ENCODE measurements at places on chromosomes 3 and 15.

GRCh38 chr3:138933981-138934691 is 12.8 kb downstream of the FOXL2 start:
- DNase-seq, result no peak

DNA sequence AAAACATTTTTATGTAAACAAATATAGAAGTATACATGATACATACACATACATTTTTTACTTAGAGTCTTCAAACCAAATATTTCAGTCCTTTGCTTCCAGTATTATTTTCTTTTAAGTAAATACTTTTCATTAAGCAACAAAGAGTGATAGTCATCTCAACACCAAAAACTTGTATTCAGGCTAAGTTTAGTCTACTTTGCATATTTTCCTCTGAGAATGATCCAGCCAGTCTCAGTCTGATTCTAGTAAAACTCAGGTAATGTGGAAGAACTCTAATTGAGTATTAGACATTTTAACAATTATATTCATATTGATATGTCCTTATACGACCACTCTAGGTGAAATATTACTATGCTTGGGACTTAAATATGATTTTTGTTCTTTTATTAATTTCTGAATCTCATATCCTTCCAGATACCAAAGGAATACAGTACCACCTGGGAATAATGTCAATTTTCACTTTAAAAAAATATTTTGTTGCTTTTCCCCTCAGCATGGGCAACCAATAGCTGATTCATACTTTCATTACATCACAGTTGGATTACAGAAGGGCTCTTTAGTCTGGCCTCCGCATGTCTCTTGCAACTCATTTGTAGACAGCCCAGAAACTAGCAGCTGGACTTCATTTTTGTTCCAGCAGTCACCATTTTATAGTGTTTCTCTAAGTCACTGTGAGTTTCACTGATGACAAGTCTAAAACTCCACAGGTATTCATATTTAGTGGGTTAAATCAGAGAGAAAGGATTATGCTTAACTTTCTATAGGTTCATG is 390.4 kb downstream of the ZBTB20 start:
- no peak for DNase-seq

GRCh38 chr3:62228467-62228866 is 144.9 kb downstream of the FEZF2 start:
- DNase-seq, result no peak

DNA sequence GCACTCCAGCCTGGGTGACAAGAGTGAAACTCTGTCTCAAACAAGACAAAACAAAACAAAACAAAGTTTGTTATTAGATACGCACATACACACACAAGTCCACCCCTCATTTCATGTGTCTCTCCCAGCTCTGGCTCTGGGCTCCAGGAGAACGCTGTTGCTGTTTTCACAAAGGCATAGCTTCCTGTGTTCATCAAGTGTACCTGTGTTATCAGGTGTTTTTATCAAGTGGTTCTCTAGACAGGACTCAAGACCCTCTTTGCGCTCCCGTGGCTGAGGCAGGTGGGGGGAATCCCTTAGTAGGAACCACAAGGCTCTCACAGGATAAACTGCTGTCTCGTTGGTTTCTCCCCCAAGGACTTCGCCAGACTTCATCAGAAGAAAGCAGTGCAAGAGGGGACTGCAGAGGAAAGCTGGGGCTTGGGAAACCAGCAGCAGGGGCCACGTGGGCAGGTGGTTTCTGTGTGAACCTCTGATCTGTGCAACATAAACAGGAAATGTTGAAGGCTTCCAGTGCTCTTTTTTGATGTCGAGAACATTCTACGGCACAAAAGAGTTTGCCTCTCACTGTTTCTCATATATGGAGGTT is 6.9 kb upstream of the PPP1R2 start:
- peak; percentile 31 for DNase-seq

DNA sequence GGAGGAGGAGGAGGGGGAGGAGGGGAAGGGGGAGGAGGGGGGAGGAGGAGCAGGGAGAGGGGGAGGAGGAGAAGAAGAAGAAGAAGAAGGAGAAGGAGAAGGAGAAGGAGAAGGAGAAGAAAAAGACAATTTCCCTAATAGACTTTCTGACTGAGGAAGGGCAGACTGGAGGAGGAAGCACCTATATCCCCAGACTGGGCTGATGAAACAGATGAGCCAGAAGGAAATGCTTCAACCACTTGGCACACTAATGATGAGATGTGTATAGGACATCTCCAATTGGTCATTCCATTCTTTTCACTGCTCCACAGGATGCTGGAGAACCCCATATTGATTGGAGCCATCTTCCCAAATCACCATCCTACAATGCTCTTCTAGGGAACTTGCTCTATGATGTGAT is 69.9 kb downstream of the LYZL4 start:
- no peak for DNase-seq

DNA sequence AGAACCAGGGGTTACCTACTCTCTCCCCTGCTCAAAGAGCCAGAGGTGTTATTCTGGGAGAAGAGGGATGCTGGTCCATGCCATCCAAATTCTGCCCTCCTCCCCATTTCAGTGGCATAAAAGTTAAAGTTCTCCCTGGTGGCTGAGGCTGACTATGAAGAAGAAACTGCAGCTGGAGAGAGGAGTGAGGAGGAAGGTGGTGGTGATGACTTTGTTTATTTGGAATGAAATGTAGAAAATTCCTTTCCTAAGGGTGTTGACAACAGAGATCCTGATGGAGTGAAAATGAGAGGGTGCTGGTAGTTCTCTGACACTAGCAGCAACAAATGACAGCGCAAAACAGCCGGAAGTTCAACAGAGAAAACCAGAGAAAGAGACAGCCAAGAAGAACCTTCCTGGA is 100.4 kb downstream of the PCCB start:
- DNase-seq, result no peak

- no peak for DNase-seq
Observed at GRCh38 chr3:140170612-140171011, 235.6 kb downstream of the CLSTN2 start.

GRCh38 chr15:38255690-38256089 is 3.1 kb downstream of the SPRED1 start:
- DNase-seq, result no peak

- no peak for DNase-seq
Observed at GRCh38 chr3:185330238-185330637, 32.7 kb upstream of the MAP3K13 start.

GRCh38 chr15:57251308-57251707 is 125.0 kb upstream of the CGNL1 start:
- no peak for DNase-seq

DNA sequence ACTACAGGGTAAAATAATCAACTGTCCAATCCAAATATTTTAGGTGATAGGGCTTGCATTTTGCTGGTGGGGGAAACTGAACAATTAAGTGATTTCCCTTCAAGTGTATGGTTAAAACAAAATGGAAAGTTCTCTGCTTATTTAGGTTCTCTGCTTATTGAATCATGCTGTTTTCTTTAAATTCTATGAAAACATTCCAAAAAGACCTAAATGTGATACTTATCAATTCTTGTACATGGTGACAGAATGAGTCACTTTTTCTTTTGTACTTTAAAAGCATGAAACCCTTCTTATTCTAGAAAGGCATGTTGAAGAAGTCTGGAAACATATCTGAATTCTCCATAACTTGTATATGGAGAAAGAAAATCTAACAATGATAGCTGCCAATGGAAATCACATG is 192.6 kb downstream of the FMN1 start:
- DNase-seq, result no peak

DNA sequence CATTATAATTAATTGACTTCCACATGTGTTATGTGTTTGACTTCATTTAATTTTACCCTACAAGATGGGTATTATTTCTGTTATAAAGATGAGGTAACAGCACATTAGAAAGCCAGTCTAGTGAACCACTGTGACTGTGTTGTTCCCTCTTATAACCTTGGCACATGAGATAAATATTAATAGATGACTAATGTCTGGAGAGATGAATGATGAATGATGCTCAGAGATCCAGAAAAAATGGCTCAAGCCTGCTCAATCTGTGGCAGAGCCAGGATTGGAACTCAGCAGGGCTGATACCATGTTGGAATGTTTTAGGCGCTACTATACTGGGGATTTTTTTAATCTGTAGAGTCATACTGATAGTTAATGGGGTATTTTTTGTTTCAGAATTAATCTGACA is 118.8 kb upstream of the PTX3 start:
- DNase-seq, result no peak

DNA sequence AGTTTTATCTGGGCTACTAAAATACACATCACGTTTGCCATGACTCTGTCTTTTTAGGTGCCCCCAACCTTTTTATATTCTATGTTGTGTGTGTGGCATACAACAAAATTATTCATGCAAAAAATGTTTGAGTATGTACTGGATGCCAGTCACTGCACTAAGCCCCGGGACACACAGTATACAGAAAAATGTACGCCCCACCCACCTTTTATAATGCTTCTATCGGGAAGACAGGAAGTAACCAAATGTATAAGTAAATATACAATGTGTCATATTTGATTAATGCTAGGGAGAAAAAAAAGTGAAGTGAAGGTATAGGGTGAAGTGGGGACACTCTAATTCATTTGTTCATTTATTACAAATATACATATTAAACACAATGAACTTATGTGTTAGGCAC is 503.4 kb upstream of the MDFIC2 start:
- DNase-seq, result no peak

DNA sequence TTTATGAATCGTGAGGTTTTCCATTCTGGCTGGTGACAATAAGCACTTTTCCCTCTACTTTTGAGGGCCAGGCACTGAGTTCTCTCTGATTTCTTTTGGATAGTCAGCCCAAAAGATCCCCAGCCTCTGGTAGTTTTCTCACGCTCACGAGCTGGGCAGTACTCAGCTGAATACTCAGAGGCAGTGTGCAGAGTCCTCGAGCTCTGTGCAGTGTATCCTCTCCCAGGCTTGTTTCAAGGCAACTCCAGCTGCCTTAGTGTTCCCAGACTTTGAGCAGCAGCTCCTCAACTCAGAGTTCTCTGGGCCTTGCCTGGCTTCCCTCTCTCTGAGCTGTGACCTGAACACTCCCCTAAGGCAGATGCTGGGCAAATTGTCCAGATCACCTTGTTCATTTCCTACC is 59.1 kb upstream of the IQSEC1 start:
- DNase-seq, result no peak

DNA sequence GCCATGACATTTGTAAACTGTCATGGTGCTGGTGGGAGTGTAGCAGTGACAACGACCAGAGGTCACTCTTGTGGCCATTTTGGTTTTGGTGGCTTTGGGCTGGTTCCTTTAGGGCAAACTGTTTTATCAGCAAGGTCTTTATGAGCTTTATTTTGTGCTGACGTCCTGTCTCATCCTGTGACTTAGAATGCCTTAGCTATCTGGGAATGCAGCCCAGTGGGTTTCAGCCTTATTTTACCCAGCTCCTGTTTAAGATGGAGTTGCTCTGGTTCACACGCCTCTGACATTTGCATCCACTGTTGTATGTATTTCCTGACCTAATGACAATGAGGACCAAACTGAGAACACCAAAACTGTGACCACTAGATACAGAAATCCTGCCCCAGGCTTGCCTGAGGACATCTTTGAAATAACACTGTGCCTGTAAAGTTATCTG is 37.6 kb downstream of the RAB8B start:
- DNase-seq, result no peak

DNA sequence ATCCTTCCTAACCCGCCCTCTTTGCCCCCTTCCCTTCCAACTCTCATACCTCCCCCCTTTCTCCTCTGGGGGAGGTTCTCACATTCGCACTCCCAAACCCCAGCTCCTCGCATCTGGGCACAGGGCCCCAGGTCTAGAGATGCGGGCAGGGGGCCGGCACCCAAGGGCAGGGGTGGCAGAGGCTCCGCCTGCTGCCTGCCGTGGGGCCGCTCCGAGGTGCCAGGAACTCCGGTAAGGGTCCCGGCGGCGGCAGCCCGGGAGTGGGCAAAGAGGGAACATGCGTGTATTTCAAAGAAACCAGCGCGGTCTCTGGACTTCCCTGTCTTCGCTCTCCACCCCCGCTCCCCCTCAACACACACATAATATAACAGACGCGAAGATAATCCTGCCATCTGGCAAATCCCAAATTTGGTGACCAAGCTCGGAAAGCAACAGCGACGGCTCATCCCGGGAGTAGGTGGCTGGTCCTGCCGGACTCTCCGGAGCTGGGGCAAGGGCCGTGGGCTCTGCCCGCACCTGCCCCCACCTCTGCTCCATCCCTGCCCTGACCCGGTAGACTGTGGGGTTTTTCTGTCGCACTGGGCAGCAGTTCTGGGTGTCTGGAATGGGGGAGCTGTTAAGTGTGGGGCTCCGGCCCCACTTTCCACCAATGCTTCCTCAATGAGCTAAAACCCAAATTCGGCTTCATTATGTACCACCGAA is 31.0 kb downstream of the NR2F2 start:
- no peak for DNase-seq

- DNase-seq, result no peak
Observed at GRCh38 chr15:71400294-71400693, 285.0 kb downstream of the THSD4 start.

DNA sequence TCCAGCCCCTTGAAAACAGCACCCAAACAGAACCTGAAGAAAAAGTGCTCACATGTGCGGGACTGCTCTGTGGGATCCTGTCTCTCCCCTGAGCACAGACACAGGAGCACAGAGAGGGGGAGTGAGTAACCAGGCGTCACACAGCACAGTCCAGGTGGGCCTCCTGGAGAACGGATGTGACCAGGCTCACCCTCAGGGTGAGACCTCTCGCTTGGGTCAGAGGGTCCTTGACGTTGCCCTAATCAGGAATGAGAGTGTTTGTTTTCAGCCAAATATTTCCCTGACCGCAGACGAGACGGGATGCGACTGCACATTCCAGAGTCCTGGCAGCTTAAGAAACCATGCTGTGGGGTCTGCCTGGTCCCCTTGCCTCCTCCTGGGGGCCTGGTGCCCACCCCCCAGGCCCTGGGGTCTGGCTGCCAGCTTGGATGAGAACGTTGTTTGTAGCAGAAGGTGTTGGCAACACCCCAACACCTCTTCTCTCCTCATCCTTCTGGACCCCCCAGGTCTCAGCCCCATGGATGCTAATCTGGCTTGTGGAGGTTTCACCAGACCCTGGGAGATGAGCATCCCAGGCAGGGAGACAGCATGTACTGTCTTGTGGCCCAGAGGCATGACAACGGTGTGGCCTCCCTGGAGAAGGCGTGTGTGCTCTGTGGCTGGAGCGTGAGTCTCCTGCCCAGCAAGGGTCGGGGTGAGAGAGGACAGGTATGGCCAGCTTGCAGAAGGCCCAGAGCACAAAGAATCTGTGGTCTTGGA is 42.1 kb upstream of the SLC6A6 start:
- no peak for DNase-seq
